Activated CD4-positive, alpha-beta T cell treated with anti-CD3 and anti-CD28 coated beads, Interleukin-2, amount 50 U/mL, for 4 hours (primary cell): ENCODE measurements at places on chromosomes 16 and 17.
A peak's percentile ranks its signal among the peaks of the same experiment; 100 is the strongest.

DNA sequence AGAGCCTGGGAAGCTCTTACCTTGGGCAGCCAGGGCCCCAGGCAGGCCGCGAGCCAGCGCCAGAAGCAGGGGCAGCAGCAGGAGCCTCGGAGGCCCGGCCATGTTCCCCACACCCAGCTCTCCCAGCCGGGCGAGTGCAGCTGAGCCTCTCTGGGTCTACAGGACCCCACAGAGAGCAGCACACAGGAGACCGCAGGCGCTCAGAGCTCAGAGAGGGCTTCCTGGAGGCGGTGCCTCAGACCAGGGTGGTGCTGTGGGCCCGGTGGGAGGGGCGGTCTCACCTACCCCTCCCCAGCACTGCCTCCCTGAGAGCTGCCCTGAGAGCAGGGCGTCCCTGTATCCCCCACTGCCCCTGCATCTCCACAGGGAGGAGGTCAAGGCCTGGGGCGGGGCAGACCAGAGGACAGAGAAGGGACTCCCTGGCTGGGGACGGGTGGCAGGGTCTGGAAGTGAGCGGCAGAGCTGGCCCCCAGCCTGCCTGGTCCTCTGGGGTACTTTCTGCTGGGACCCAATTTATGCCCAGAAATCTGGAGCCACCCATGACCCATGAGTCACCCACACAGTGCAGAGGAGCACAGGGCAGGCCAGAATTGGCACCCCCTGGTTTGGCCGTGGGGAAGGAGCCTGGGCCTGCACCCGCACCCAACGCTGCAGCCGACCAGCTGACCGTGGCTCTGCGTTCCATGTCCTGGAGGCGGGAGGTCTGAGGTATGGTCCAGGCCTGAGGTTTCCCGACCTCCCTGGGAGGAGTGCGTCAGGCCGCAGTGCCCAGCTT, at the start of gene CD7:
TSS of gene CD7 (minus strand) at position 215 of the 775 bp plus-strand sequence. CDS start at position 102, 113 bp downstream.
- peak; percentile 67 for DNase-seq

GRCh38 chr17:70709596-70709995, 540.3 kb downstream of the KCNJ2 start:
- DNase-seq, result no peak

DNA sequence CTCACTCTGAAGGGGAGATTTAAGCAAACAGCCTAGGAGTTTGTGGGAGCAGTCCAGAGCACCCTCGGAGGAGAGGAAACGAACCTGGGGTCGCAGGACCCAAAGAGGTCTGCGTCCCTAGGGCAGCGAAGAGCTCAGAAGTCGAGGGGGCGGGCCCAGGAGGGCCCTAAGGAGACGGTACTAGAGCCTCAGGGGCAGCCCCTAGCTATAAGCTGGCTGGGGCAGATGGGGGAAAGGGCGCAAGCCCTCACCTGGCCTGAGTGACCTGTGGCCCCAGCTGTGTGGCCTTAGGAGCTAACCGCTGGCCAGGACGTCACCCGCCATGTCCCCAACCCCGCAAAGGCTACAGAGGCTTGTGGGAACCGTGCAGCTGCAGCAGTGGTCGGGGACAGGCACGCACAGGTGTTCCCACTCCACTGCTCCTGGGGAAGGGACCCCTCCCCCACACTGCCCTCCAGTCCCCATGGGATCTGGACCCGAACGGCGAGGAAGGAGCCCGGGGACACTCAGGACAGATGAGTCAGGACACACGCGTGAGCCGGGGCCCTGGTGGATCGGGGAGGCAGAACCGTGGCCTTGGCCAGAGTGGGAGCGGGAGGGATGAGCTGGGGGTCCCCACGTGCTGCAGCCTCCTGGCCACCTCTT, 2.0 kb upstream of the CTRB2 start:
- no peak for DNase-seq

DNA sequence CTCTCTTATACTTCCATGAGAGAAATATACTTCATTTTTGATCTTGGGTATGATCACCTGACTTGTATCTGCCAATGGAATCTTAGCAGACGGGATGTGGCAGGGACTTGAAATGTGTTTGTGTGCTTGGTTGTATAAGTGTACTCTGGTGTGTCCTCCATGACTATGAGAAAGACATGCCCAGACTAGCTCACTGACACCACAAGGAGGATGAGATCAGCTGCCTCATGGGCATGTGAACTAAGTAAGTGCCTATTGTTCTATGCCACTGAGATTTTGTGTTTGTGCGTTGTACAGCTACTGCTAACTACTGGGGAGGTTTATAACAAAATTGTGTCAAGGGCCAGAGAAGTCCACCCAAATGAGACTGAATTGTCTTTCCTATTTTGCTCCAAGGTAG, 402.2 kb upstream of the SALL1 start:
- no peak for DNase-seq

DNA sequence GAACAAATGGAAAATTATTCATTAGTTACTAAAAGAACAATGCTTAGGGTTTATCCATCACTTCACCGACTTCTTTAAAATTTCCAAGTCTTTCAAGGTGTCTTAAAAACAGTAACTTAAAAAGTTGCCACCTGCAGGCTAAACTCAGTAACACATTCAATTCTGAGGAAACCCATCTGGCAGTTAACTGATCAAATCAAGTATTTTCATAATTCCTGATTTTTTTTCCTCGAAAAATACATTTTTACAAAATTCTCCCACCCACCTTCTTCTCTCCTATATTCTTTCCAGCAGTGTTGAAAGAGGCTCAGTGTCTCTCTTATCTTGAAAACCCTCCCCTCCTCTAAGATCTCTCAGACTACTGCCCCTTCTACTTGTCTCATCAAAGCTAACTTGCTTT, 29.9 kb downstream of the PARN start:
- no peak for DNase-seq

- no peak for DNase-seq
Measured at GRCh38 chr16:68718590-68718989, 18.5 kb upstream of the CDH1 start.

DNA sequence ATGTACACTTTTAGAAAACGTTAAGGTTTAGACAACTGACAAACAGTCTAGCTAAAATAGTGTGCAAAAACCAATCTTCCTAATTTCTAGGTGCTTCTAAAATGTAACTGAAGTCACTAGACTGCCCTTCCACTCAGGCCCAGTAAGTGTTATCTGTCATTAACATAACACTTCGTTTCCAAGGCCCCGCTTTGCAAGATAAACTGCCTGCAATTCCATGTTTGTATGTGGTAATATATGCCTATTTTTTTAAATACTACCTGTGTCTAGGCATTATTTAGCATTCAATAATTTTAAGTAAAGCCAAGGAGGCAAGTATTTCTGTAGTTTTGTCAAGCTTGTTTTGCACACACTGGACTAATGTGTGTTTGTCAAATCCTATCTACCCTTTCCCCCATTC, 3.2 kb downstream of the USP32 start:
- no peak for DNase-seq
